ENCODE measurements at places on chromosomes 11 and 22.

DNA sequence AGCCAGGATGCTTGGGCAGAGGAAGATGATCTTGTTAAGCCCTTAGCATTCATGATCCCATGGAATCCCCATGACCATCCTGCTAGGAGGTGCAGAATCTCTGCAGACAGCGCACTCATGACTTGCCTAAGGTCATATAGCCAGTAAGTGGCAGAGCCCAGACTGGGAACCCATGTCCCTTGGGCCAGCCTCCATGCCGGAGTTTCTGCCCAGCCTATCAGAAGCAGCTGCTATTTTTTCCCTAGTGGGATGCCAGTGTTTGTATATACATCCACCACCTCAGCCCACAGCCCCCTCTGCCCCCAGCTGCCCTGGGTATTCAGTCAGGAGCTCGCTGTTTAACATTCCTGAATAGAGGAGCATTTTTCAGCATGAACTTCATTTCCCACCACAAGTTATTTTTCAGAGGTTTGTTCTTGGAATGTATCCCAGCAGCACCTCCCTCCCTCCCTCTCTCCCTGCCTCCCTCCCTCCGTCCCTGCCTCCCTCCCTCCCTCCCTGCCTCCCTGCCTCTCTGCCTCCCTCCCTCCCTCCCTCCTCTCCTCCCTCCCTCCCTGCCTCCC lies 34.4 kb upstream of the SUSD2 start:
- no peak for DNase-seq

DNA sequence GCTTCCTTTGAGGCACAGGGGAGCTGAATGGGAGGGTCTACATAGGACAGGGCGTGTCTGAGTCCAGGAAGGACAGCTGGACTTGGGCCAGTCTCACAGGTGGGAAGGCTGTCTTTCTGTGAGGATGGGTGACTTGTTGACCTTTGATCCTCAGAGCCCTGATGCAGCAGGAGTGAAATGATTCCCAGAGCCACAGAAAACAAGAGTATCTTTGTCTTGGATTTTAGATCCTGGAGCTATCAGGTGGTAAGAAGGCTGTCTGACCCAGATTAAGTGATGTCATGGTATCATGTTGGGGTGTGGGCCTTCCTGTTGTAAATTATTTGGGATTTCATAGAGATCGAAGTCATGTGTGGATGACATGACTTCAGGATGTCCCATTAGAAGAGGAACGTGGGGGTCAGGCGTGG lies 15.0 kb downstream of the PTPRJ start:
- no peak for DNase-seq

GRCh38 chr11:638631-639331 lies 1.7 kb downstream of the DRD4 start:
- no peak for DNase-seq

- no peak for DNase-seq
These were observed 69.6 kb downstream of the CDKN1C start for GRCh38 chr11:2815762-2816496.

- no peak for DNase-seq
These were observed 1.4 kb downstream of the PLXNB2 start for GRCh38 chr22:50305923-50306566.

DNA sequence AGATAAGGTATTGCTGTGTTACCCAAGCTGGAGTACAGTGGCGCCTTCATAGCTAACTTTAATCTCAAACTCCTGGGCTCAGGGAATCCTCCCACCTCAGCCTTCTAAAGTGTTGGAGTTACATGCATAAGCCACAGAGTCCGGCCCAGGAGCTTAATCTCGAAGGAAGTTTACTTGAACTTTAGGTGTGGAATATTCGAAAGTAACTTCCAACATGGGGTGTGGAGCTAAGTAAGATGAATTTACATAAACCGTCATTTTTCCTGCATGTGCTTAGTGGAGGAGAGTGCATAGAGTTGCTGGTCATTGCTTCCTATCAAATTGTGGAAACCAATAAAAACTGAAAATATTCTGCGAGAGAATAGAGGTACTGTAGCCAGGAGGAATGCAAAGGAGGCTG lies 1.5 kb downstream of the ATG13 start:
- DNase-seq = no peak

DNA sequence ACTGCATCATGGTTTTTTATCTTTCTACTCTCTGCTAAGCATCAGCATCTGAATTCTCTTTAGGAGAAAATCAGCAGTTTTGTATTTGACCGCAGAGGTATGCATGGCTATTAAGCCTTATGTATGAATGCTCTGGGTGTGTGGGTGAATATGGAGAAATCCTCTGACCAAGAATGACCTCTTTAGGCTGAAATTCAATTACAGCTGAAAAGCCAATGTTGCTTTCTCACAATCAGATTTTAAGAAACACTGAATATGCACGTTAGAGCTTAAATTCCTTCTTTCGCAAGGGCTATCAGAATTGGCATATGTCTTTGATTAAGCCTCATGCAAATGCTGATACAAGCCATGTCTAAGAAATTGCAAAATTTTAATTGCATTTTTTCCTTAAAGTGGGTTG lies 43.2 kb downstream of the ARHGAP42 start:
- no peak for DNase-seq

GRCh38 chr22:39219071-39220039 lies 25.4 kb downstream of the PDGFB start:
- DNase-seq = no peak

All from nucleus accumbens (tissue), 56 donors.